ENCODE measurements at places on chromosomes 6 and 20.

DNA sequence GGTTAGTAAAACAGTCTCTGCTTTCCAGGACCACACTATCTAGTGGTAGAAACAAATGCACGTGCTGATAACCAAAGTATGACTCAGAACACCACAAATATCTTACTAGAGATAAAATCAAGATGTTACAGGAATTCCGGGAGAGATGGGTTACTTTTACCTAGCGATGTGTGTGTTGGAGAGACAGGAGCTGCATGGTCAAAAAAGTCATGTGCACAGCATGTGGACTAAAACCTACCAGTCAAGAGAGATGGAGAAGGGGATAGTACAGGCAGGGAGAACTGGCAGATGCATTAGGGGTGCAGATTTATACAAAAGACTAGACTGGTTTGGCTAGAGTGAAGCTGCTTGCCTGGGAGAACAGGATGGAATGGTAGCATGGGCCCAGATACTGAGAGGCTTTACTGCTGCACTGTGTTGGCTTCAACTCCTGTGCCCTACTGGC, 75.3 kb upstream of the MRAP2 start:
- H3K27me3 ChIP-seq, result no peaks in the 10 kb centered on the region
- H3K4me1 ChIP-seq, result no peaks in the 10 kb centered on the region
- no peak overlapping the region for H3K4me3 ChIP-seq
- H3K36me3 ChIP-seq, result peaks cover 3% of the 10 kb centered on the region

DNA sequence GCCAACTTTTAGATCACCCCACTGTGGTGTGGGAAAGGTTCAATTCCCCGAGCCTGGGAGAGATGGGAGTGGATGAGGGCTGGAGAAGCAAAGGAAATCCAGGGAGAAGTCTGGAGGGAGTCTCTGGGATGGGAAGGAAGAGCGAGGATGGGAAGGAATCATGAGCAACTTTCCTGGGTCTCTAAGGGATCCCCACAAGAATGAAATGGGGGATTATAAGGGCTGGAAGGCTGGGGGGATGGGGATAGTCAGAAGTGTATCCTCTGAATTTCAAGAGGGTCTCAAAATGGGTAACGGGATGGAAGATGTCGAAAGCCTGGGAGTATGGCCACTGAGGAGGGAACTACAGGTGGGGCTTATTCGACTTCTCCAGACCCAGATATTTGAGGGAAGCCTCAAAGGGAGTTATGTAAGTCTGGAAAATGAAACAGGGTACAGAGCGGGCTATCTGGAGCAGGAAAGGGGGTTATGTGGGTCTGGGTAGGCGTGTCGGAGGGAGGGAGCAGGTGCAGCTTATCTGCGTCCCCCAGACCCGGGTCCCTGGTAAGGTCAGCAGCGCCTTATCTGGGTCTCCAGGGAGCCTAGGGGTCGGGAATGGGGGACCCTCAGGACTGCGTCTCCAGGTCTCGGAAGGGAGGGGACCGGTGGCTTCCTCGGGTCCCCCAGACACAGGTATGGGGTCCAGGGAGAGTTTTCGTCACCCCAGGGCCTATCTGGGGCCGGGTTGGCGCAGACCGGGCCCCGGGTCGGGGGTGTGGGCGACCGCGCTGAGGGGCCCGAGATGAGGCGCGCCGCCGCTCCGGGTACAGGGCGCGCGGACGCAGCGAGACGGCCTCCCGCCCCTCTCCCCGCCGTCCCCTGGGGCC, 550 bp downstream of the PLAGL2 start:
- H3K27me3 ChIP-seq, result no peaks in the 10 kb centered on the region
- H3K4me3 ChIP-seq, result peak overlapping the region; percentile 97
- peaks cover 11% of the 10 kb centered on the region for H3K36me3 ChIP-seq

GRCh38 chr6:23179994-23180393, 610.6 kb downstream of the HDGFL1 start:
- peaks cover 11% of the 10 kb centered on the region for H3K4me1 ChIP-seq
- no peaks in the 10 kb centered on the region for H3K36me3 ChIP-seq
- H3K27ac ChIP-seq, result no peak overlapping the region
- no peak overlapping the region for H3K4me3 ChIP-seq

DNA sequence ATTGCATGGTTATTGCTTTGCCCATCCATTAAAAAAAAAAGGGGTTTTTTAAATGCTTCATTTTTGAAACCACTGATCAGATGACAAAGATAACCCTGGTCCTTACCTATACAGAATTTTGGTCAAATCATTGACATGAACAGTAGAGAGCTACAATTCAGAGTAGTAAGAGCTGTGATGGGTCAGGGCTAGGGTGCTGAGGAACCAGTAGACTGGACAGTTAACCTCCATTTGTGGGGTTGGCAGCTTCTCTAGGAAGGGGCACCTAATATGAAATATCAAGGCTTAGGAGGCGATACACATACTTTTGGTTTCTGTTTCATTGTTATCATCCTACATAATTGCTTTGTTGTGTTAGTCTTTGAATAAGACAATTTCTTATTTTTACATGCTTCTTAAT, 55.1 kb downstream of the ORC3 start:
- no peaks in the 10 kb centered on the region for H3K27me3 ChIP-seq
- no peak overlapping the region for H3K4me3 ChIP-seq
- no peaks in the 10 kb centered on the region for H3K4me1 ChIP-seq
- no peak overlapping the region for H3K27ac ChIP-seq
- DNase-seq, result no peak

DNA sequence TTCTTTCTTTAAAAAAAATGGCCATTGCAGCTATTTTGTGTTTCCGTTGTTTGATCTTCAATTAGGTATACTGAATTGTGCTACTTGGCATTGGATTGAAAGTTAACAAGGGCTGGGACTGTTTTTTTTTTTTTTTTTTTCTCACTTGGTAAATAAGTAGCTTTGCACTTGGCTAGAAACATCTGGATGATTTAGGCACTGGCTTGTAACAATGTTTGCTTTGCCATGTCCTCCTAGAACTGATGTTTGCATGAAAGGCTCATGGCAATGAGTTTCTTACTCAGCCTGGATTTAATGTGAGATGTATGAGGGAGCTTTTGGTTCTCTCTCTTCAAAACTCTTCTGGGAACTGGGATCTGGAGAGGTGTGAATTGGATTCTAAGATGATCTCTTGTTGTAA, 414.1 kb downstream of the CDH26 start:
- DNase-seq, result no peak
- H3K27me3 ChIP-seq, result no peaks in the 10 kb centered on the region
- H3K4me3 ChIP-seq, result no peak overlapping the region
- H3K36me3 ChIP-seq, result no peaks in the 10 kb centered on the region
- H3K4me1 ChIP-seq, result no peaks in the 10 kb centered on the region

DNA sequence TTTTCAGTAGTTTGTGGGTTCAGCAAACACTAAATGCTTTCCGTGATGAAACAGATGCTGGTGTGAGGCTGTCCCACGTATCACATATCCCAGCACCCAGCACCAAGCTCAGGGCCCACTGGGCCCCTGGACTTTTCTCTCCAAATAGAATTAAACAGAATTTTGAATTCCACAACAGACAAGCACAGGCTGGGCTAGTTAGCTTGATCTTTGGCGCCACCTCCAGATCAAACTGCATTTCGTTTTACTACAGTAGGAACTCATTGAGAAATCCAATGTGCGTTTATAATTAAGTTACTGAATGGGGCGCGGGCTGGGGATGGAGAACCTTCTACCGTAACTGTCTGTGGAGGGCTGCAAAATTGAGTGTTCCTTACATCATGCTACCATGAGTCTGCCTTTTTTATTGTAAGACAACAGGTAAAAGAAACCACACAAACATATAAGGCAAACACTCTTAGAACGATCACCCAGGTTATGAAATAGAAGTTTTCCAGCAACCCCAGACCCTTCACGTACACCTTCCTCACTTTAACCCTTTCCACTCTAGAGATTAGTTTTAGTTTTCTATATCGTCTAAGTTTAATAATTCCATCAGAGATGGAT, 107.8 kb downstream of the ZFP64 start:
- H3K36me3 ChIP-seq, result peaks cover 27% of the 10 kb centered on the region
- H3K27ac ChIP-seq, result no peak overlapping the region
- no peak overlapping the region for H3K4me3 ChIP-seq
- H3K4me1 ChIP-seq, result no peaks in the 10 kb centered on the region
- peak; percentile 34 for DNase-seq

DNA sequence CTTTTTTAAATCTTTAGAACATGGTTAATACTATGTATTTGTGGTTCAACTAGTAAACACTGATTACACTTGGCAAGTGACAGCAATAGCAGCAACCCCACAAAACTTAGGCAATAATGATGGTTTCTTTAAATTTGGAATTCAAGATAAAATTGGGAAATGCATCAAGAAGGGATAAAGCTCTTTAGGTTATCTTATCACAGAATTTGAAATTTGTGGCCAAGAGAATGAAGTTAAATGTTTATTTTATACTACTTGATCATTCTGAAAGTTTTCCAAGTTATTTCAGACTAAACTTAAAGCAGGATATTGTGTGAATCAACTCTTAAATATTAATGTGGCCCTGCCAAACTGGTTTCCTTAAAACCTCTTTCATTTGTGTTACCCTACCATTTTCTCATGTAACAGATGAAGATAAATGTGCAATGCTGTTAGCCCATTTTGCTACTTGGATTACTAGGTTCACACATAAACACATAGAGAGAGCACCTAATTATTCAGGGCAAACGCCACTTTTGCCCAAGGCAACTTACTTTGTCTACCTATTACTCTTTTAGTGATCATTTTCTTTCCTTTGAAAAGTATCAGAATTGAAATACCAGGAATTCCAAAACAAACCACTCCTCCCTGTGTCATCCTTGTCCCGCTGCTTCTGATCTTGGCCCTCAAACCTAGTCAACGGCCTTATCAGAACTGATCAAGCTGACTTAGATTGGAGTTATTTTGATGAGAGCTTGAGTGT, 186.7 kb upstream of the TENT5A start:
- peaks cover 35% of the 10 kb centered on the region for H3K4me1 ChIP-seq
- peak; percentile 93 for DNase-seq
- H3K27ac ChIP-seq, result peak overlapping the region; percentile 89
- H3K4me3 ChIP-seq, result no peak overlapping the region
- no peaks in the 10 kb centered on the region for H3K36me3 ChIP-seq

DNA sequence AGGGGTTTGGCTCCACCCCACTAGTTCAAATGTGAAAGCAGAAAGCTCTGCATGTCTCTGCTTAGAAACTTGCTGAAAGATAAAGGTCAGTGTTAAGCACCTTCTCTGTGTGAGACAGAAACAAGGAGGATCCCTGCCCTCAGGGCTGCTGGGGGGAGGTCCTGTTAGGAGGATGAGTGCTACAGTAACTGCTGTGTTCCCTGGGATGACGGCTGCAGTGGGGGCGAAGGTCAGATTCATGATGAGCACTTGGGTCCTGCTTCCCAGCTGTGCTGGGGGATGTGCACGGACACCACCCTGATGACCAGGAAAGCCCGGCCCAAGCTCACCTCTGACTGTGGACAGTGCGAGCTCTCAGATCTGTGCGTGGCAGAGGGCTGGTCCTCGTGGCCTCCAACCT, 252.6 kb downstream of the DLL1 start:
- H3K4me3 ChIP-seq, result no peak overlapping the region
- no peak overlapping the region for H3K27ac ChIP-seq
- DNase-seq, result no peak
- H3K27me3 ChIP-seq, result no peaks in the 10 kb centered on the region
- H3K36me3 ChIP-seq, result no peaks in the 10 kb centered on the region
- no peaks in the 10 kb centered on the region for H3K4me1 ChIP-seq

DNA sequence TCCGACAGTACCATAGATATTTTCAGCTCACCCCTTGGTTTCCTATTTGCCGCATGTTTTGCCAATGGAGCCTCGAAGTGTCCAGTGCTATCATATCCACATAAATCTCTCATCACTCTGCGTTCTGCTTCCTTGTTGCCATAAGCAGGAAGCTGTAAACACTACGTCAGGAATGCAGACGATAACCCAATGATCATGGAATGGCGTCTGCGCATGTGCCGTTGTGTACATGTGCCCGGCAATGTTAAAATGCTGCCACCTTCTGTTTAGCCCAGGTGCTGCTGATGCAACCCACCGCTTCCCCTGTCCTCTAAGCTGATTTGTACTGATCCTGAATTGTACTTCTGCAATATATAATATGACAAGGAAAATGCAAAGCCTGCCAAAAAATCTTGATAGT, 607.5 kb downstream of the HDGFL1 start:
- no peak overlapping the region for H3K4me3 ChIP-seq
- H3K27me3 ChIP-seq, result no peaks in the 10 kb centered on the region
- H3K36me3 ChIP-seq, result no peaks in the 10 kb centered on the region
- H3K4me1 ChIP-seq, result peaks cover 22% of the 10 kb centered on the region
- DNase-seq, result no peak

- peak overlapping the region; percentile 96 for H3K27ac ChIP-seq
- no peaks in the 10 kb centered on the region for H3K27me3 ChIP-seq
- no peaks in the 10 kb centered on the region for H3K36me3 ChIP-seq
- H3K4me3 ChIP-seq, result peak overlapping the region; percentile 26
- H3K4me1 ChIP-seq, result peaks cover 59% of the 10 kb centered on the region
Measured at GRCh38 chr20:41005361-41005729, 23.3 kb upstream of the TOP1 start.

GRCh38 chr20:8880085-8880853, 188.6 kb upstream of the PLCB4 start:
- H3K4me3 ChIP-seq, result no peak overlapping the region
- no peaks in the 10 kb centered on the region for H3K4me1 ChIP-seq
- no peaks in the 10 kb centered on the region for H3K36me3 ChIP-seq
- H3K27me3 ChIP-seq, result no peaks in the 10 kb centered on the region
- H3K27ac ChIP-seq, result no peak overlapping the region

DNA sequence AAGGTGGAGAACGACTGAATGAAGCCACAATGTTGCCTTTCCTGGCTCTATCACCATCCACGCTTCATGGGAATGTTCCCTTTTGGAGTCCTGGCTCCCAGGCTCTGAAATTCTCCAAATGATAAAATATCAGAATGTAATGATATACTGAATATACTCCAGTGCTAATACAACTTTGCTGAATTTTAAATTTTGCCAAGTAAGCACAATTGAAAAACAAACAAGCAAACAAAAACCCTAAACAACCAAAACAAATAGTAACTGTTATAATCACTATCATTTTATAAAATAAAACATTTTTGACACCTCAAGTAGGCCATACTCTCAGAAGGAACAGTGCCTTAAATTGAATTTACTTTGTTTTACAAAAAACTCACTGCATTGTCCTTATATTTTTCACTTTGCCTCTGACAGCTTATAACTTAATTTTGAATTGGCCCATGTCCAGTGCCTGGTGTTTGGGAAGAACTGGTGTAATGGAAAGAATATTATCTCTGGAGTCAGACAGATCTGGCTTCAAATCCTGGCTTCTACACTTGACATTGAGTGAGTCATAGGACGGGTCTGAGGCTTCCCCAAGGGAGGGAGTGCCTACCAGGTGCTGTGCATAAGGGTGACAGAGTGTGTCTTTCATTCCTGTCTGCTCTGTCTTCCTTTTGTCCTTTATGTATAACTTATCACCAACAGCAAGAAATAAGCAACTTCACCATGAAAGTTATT, 698.3 kb downstream of the EPM2A start:
- no peaks in the 10 kb centered on the region for H3K27me3 ChIP-seq
- no peak overlapping the region for H3K4me3 ChIP-seq
- no peak overlapping the region for H3K27ac ChIP-seq
- H3K4me1 ChIP-seq, result peaks cover 3% of the 10 kb centered on the region

DNA sequence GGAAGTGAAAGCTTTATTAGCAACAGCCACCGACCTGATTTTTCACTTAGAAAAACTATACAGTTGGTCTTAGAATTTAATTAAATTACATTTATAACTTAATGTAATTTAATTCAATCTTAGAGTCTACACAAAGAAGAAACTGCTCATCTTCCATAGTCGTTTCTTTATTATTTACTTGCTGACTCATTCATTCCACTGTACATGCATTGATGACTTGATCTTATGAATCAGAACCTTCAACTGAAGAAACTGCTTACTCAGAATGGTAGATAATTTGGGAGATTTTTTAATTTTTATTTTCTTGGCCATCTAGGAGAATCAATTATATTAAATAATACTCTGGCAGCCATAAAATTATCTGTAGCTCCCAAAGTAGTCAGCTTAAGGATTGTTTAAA, 1021.6 kb upstream of the FLRT3 start:
- no peak overlapping the region for H3K4me3 ChIP-seq
- H3K27ac ChIP-seq, result no peak overlapping the region
- no peaks in the 10 kb centered on the region for H3K4me1 ChIP-seq
- no peaks in the 10 kb centered on the region for H3K36me3 ChIP-seq
- no peaks in the 10 kb centered on the region for H3K27me3 ChIP-seq
- no peak for DNase-seq
